Dorsolateral prefrontal cortex (tissue), 122 donors: ENCODE measurements at places on chromosomes 6 and 20.

DNA sequence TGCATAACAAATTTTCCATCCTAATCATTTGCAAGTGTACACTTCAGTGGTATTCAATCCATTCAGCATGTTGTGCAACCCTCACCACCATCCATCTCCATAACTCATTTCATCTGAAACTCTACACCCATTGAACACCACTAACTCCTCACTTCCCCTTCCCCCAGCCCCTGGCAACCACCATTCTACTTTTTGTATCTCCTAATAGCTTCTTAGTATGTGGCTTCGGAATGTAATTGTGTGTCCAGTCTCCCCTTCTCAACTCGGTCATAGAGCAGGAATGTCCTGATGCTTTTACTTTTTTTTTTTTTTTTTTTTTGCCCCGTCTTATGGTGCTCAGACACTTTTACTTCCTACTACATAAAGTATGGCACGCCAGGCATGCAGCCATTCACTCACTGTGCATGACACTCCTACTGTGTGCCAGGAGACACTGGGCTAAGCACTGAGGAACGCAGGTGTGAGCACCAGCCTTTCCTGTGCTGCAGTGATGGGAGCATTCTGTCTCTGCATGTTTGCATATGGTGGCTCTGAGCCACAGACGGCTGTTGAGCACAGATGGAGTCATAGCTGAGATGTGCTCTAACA is 15.3 kb downstream of the HCK start:
- no peak for DNase-seq

- DNase-seq: no peak
Observed at GRCh38 chr20:34310481-34311117, 7.4 kb upstream of the AHCY start.

- no peak for DNase-seq
Observed at GRCh38 chr20:61830241-61830930, 235.3 kb downstream of the TAF4 start.

DNA sequence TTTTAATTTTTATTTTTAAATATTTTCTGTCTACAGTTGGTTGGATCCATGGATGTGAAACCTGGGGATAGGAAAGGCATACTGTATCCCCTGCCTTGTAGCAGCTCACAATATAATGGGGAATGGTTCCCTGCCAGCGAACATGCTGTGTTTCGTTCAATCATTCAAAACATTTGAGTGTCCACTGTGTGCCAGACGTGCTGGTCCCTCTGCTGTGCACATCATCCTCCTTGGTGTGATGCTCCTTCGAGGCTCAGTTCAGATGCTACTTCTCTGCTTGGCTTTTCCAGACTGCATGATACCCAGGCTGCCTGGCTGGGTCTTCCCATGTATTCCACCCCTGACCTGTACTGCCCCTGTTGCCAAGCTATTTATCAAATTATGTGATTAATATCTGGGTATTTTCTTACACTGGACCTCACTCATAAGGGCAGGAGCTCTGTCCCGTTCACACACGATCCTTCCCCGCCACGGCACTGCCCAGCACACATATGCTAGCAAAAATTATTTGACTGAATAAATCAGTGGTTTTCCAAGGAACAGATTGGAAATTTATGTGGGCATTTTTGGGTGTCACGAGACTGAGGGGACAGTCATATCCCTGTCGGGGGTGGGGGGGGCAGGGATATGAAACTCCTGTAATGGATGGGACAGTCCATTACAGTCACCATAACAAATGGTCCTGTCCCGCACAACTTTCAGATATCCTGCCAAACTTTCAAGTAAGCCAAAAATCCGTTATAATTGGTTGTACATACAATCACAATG is 4.9 kb downstream of the SDCBP2 start:
- DNase-seq: peak; percentile 17

DNA sequence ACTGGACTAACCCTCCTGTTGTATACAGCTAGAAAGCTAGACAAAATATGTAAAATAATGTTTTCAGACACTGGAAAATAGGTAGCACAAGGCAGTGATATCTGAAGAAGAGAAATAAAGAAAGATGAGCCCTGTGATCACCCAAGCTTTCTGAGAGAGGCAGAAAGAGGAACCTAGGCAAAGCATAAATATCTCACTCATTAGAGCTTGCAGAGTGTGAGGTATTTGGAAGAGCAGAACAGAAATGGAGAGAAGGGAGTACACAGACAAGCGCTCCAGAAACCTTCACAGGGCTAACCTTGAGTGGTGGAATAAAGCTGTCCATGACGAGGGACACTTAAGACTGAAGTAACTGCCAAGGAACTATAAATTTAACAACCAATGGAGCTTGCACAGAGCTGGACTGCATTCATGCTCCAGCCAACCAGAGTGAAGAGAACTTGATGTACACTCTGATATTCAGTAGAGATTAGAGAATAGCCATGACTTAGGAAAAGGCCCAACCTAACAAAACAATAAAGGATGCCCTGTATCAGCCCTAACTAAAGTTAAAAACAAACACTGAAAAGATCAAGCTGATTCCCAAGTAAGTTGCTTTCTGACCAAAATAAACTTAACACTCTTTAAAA is 280.9 kb upstream of the STXBP5 start:
- DNase-seq: no peak

DNA sequence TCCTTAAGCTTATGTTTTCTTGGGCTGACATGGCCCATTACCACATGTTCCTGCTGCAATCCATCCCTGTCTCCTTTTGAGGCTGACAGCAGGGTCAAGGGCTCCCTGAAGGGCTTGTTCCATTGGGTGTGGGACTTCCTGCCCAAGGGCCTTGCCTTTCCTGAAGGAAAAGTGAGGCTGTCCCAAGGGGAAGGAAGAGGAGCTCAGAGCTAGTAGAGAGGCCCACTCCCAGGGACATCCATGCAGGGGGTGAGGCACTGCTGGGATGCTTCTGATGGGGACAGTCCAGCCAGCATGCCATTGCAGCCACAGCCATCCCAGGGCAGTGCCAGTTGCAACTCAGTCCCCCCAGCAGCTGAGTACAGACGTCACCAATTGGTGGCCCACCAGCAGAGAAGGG is 138.4 kb upstream of the FOXA2 start:
- no peak for DNase-seq

- no peak for DNase-seq
Observed at GRCh38 chr6:125057392-125058246, 95.4 kb downstream of the RNF217 start.
